ENCODE measurements at places on chromosomes 2 and 18. TPM values are rescaled to one million over a fixed set of nuclear protein-coding genes. Genes with fewer than 3 reads are reported as not detected.

OR6B2 gene
- total RNA-seq = not detected

IL36B gene
- total RNA-seq = not detected

KIF1A gene
- total RNA-seq = 300 TPM

BOLL gene
- total RNA-seq = not detected

DTNB gene
- 47.0 TPM for total RNA-seq

LYG2 gene
- not detected for total RNA-seq

AQP4 gene
- total RNA-seq = 57.9 TPM

ZEB2 gene
- 925 TPM for total RNA-seq

SCN3A gene
- 313 TPM for total RNA-seq

B3GNT7 gene
- 1.3 TPM for total RNA-seq

DSG4 gene
- not detected for total RNA-seq

KCNIP3 gene
- 15.3 TPM for total RNA-seq

HOXD4 gene
- not detected for total RNA-seq

DNAH7 gene
- 19.4 TPM for total RNA-seq

PSD4 gene
- total RNA-seq = 5.3 TPM

CNTNAP5 gene
- 65.1 TPM for total RNA-seq

PSMG2 gene
- 79.2 TPM for total RNA-seq

ALLC gene
- total RNA-seq = not detected

INPP1 gene
- total RNA-seq = 24.1 TPM

SPATS2L gene
- total RNA-seq = 54.5 TPM

REV1 gene
- 150 TPM for total RNA-seq

TTC39C gene
- total RNA-seq = 46.6 TPM

SCN7A gene
- 0.94 TPM for total RNA-seq

ACSL3 gene
- total RNA-seq = 182 TPM

HADHB gene
- 47.0 TPM for total RNA-seq

MYO5B gene
- total RNA-seq = 39.4 TPM

CAVIN2 gene
- total RNA-seq = 2.2 TPM

NMUR1 gene
- not detected for total RNA-seq

MARCHF4 gene
- 18.5 TPM for total RNA-seq

DTNA gene
- total RNA-seq = 69.2 TPM

SERPINB3 gene
- total RNA-seq = not detected

SLC14A1 gene
- total RNA-seq = 0.94 TPM

UGT1A10 gene
- total RNA-seq = not detected

UGT1A3 gene
- not detected for total RNA-seq

CCDC74B gene
- total RNA-seq = 5.6 TPM

PLEK gene
- 0.94 TPM for total RNA-seq

CSRNP3 gene
- 254 TPM for total RNA-seq

DAW1 gene
- 2.5 TPM for total RNA-seq

ACADL gene
- total RNA-seq = 11.0 TPM

LIPG gene
- total RNA-seq = 25.7 TPM

G6PC2 gene
- total RNA-seq = not detected

CTAGE1 gene
- not detected for total RNA-seq

LHCGR gene
- not detected for total RNA-seq
